ENCODE measurements at places on chromosomes 6 and 20.

- peaks cover 53% of the 10 kb centered on the region for H3K27me3 ChIP-seq
- H3K4me3 ChIP-seq: no peak overlapping the region
- peaks cover 49% of the 10 kb centered on the region for H3K4me1 ChIP-seq
Measured at GRCh38 chr20:38728911-38729642, 4.8 kb downstream of the SLC32A1 start.

DNA sequence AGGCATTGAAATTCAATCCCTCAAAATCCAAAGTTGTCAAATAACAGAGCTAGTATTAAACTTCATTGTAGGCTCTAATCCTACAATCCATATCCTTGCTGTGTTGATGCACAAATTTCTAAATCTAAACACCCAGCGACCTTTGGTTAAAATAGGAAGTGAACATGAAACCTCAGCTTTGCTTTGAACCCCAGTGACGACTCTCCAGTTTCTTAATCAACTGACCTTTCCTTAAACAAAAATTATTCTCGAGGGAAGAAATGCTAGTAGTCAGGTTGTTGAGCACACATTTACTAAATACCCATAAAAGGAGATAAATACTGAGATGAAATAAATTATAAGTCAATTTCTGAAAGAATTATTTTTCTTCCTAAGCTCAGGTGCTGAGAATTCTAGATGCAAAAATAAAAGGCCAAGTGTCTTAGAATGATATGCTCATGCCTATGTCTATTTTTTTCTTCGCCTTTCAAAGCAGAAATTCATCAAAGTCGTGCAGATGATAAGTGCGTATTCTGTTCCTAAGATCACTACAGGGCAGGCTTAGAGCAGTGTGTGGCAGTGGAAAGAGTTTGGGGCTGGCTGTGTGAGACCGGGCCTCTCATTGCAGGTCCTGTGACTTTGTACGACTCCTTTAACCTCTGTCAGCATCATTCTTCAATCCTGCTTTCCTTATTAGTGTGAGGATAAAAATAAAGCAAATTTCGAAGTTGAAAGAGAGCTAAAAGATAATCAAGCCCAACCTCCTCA, 208.7 kb downstream of the PRL start:
- DNase-seq: no peak
- no peak overlapping the region for H3K27ac ChIP-seq

GRCh38 chr20:20017844-20018185, 653 bp downstream of the NAA20 start:
- H3K27ac ChIP-seq: peak overlapping the region; percentile 83
- peak overlapping the region; percentile 77 for H3K4me3 ChIP-seq
- H3K4me1 ChIP-seq: peaks cover 28% of the 10 kb centered on the region
- no peaks in the 10 kb centered on the region for H3K36me3 ChIP-seq

- H3K4me1 ChIP-seq: no peaks in the 10 kb centered on the region
- H3K4me3 ChIP-seq: no peak overlapping the region
- no peaks in the 10 kb centered on the region for H3K27me3 ChIP-seq
- no peak for DNase-seq
- H3K36me3 ChIP-seq: no peaks in the 10 kb centered on the region
- no peak overlapping the region for H3K27ac ChIP-seq
Measured at GRCh38 chr6:168858926-168859325, 394.7 kb downstream of the THBS2 start.

DNA sequence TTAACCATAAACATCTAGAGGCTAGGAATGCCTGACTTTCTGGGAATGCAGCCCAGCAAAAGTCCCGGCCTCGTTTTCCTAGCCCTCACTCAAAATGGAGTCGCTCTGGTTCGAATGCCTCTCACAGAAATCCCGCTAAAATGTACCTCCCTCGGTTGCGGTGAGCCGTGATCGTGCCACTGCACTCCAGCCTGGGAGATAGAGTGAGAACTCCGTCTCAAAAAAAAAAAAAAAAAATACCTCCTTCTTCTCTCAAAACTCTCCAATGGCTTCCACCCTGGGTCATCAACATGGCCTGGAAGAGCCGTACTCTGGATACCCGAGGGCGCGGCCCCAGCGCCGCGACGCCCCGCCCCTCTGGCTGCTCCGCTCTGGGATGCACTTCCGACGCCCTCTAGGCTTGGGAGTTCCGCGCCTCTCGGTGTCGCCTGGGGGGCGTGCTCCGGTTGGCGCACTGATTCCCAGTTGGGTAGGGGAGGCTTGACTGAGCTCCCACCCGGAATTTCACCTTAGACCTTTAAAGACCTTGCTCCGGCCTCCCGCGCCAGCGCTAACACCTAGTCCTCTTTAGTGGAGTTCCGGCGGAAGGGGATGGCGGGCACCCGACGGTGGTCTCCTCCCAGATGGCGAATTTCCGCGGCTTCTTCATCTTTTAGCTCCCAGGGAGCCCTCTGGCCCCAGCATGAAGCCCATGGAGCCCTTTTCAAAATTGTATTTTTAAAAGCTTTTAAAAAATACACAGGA, 12.3 kb downstream of the HMGN4 start:
- DNase-seq: no peak
- no peaks in the 10 kb centered on the region for H3K27me3 ChIP-seq
- peaks cover 5% of the 10 kb centered on the region for H3K36me3 ChIP-seq
- peak overlapping the region; percentile 76 for H3K4me3 ChIP-seq

DNA sequence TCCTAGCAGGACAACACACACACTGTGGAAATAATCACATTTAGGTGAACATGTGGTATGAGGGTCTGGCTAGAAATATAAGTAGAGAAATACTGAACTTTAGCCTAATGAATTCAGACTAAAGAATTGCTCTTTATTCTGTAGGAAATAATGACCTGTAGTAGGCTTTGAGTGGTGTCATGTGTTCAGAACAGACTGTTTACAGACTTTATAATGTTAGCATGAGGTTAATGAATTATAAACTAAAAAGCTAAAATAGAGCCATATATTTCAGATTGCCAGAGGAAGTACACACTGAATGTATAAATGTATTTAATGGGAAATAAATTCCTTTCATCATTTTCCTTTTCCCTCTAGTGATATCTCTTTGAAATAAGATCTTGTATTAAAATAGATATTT, 669.5 kb upstream of the EPHA7 start:
- no peaks in the 10 kb centered on the region for H3K36me3 ChIP-seq
- DNase-seq: no peak
- H3K27me3 ChIP-seq: no peaks in the 10 kb centered on the region
- H3K27ac ChIP-seq: no peak overlapping the region
- no peaks in the 10 kb centered on the region for H3K4me1 ChIP-seq
- no peak overlapping the region for H3K4me3 ChIP-seq

DNA sequence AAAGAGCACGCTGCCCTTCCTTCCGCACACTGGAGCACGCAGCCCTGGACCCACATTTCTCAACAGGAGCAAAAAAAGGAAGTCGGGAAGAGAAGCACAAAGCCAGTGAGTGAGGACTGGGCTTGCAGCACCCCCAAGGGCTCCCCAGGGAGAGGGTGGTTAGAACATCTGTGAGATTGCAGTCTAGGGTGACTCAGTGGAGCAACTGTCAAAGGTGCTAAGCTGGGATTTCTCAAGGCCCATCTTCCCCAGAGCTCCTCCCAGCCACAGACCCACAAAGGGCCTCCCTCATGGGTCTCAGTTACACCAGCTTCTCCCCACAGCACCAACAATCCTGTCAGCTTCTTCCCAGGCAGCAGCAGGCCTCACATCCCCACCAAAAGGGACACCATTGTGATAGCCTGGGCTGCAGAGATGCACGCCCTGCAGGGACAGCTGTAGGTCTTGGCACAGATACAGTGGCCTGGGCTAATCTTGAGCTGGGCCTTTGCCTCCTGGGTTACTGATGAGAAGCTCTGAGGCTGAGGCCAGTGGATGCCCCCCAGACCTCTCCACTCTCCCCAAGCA, 39.6 kb upstream of the CD93 start:
- DNase-seq: no peak
- no peak overlapping the region for H3K27ac ChIP-seq
- no peaks in the 10 kb centered on the region for H3K36me3 ChIP-seq
- no peak overlapping the region for H3K4me3 ChIP-seq
- no peaks in the 10 kb centered on the region for H3K4me1 ChIP-seq
- no peaks in the 10 kb centered on the region for H3K27me3 ChIP-seq

DNA sequence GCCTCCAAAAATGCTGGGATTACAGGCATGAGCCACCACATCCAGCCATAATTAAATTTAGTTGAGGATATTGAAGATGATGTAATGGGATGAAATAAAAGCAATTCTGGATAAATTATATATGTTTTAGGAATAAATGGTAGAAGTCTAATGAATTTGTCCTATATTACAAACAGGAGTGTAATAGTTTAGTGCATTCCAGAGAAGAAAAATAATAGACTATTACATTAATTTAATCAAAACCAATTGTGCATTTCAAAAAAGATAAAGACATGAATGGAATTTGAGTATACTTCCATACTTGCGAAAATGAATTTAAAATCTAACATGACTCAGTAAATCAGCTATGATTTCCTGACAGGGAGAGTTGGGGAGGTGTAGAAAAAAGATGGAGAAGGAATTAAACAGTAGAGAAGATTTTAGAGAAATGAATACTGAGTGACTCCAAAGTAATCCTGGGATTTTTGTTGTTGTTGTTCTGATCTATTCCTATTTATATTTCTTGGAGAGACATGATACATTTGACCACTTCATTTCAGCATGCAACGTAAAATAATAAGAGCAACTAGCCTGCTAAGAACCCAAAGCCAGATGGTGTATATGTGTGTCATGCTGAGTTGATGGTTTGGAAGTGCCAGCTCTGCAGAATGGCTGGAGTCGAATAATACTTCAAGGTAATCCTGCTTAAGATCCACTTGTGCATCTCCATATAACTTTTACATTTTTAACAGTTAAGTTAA, 67.4 kb downstream of the AIG1 start:
- H3K36me3 ChIP-seq: no peaks in the 10 kb centered on the region
- H3K4me1 ChIP-seq: no peaks in the 10 kb centered on the region
- H3K4me3 ChIP-seq: no peak overlapping the region
- no peak overlapping the region for H3K27ac ChIP-seq

DNA sequence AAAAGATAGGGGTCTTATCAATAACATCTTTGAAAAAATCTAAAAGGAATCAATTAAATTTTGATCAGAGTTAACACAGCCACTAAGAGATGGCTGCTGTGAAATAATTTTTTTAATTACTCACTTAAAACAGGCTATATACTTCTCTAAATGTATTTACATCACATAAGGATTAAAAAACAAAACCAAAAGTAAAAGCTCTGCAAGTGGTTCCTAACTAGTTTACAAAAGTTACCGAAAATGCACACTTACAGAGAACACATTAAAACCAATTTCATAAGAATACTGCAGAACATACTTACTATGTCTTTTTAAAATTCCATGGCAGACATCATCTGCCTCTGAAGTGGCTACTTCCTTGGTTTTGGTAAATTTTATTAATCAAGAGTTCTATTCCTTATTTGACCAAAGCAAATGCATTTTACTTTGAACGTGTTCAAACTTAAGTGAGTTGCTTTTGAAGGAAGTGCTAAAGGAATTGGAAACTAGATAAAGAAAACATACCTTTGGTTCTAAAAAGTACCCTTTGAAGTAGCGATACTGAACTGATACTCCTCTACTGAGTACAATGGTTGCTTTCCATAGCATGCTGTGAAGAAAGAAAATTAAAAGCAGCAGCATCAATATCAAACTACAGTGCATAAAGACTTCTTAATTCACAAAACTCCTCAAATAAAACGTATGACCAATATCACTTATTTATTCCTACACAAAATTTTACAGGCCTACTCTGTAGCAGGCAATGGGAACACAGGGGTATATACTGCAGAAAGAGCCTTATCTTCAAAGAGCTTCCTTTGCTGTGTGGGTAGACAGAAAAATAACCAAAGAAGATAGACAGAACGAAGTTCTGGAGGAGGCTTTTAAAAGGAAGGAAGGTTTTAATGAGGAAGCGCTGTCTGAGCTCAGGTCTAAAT, 157.1 kb upstream of the SHLD1 start:
- H3K27ac ChIP-seq: peak overlapping the region; percentile 71
- H3K36me3 ChIP-seq: peaks cover 5% of the 10 kb centered on the region
- DNase-seq: no peak

GRCh38 chr6:122136386-122136785, 263.1 kb upstream of the HSF2 start:
- no peaks in the 10 kb centered on the region for H3K36me3 ChIP-seq
- H3K27me3 ChIP-seq: no peaks in the 10 kb centered on the region
- no peaks in the 10 kb centered on the region for H3K4me1 ChIP-seq

- no peak overlapping the region for H3K4me3 ChIP-seq
- no peaks in the 10 kb centered on the region for H3K36me3 ChIP-seq
Measured at GRCh38 chr20:10179574-10180298, 38.9 kb upstream of the SNAP25 start.

GRCh38 chr6:12457094-12457493, 166.9 kb downstream of the EDN1 start:
- DNase-seq: no peak
- no peak overlapping the region for H3K27ac ChIP-seq
- H3K27me3 ChIP-seq: no peaks in the 10 kb centered on the region
- no peak overlapping the region for H3K4me3 ChIP-seq
- no peaks in the 10 kb centered on the region for H3K4me1 ChIP-seq

DNA sequence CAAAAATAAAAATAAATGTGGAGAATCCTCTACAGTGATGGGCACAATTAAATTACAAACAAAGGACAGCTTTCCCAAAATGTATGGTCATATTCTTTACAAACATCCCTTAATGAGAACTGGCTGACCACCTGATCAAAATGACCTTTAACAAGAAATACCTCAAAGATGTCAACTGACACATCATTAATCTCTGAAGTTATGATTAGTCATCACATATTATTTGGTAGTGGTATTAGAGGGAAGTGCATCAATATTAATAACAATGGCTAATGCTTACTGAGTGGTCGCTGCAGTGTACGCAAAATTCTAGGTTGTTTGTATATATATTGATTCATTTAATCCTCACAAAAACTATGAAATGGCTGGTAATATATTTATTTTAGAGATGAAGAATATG, 340.6 kb downstream of the GJA1 start:
- no peaks in the 10 kb centered on the region for H3K4me1 ChIP-seq
- no peak overlapping the region for H3K27ac ChIP-seq
- H3K36me3 ChIP-seq: no peaks in the 10 kb centered on the region

DNA sequence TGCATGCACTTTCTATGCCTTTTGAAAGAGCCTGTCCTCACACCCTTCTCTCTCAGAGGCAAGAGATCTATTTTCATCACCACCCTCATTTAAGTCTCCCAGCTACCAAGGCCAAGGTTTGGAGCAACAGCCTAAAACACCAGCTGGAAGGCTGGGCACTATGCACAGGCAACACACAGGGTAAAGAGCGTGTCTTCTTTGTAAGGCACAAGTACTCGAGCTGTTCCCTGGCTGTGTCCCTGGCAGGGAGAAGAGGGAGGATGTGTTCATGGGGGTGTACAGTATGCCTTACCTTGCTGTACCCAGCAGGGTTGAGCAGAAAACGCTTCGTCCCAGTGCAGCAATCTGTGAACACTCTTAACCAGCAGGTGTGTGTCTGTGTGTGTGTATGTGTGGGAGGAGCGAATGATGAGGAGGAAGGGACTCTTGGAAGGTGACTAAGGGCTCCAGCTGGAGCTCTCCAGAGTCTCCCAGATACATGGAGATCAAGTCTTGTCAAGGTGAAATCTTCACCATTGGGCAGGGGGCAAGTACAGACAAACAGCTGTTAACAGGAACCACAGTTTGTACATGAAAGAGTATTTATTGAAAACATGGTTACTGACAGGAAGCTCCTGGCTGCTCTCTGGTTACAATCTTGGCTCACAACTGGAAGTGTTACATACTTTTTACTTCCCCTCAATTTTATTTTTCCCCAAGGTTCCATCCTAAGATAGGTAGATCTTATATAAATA, 40.8 kb downstream of the ELMO2 start:
- peak overlapping the region; percentile 95 for H3K4me3 ChIP-seq
- H3K27ac ChIP-seq: peak overlapping the region; percentile 99
- H3K36me3 ChIP-seq: peaks cover 42% of the 10 kb centered on the region
- H3K4me1 ChIP-seq: peaks cover 53% of the 10 kb centered on the region
- peak; percentile 52 for DNase-seq
- H3K27me3 ChIP-seq: no peaks in the 10 kb centered on the region

Measured in naive thymus-derived CD4-positive, alpha-beta T cell (primary cell).